ENCODE measurements at places on chromosomes 12 and 14.

DNA sequence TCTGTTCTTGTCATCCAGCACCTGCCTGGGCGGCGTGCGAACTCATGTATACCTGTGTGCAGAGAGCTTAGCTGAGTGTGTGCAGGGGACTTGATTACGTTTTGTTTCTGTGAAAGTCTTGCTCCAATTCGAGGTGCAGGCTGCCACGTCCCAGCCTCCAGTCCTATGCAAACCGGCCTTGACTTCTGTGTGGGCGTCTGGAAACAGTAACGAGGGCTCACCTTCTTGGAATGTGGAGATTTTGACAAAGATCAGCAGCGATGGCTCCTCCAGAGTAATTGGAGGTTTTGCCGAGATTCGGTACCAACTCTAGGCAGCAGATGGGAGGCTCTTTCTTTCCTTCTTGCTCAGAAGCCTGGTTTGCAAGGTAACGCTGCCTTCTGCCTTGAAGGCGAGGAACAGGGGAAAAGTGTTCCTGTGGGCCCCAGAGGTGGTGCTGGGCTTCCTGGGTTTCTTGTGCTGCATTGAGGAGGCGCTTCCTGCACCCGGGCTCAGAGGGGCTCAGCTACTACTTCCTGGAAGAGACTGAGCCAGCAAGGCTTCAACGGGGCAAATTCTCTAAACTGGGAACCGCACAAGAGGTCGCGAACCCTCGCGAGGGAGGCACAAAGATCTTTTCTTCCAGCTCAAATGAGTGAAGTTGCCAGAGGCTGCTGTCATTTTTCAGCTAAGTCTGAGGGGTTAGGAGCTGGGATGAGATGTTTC is 249.0 kb downstream of the AACS start:
- no peak for DNase-seq

DNA sequence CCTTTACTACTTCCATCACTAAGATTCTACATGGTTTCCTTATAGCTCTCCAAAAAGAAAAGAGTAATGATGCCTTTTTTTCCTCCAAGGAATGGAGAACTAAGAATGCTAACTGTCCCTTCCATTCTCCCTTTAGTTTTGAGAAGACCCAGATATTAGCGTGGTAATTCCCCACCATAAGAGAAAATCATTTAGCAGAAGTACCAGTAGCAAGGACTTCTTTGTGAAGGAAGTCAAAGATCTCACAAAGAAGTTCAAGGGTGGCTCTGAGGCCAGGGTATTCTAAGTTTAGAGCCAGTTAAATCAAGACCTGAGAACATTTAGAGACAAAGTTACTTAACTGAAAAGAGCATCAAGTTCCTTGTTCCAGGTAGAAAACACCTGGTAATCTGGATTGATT is 7.3 kb downstream of the USP15 start:
- DNase-seq, result no peak

DNA sequence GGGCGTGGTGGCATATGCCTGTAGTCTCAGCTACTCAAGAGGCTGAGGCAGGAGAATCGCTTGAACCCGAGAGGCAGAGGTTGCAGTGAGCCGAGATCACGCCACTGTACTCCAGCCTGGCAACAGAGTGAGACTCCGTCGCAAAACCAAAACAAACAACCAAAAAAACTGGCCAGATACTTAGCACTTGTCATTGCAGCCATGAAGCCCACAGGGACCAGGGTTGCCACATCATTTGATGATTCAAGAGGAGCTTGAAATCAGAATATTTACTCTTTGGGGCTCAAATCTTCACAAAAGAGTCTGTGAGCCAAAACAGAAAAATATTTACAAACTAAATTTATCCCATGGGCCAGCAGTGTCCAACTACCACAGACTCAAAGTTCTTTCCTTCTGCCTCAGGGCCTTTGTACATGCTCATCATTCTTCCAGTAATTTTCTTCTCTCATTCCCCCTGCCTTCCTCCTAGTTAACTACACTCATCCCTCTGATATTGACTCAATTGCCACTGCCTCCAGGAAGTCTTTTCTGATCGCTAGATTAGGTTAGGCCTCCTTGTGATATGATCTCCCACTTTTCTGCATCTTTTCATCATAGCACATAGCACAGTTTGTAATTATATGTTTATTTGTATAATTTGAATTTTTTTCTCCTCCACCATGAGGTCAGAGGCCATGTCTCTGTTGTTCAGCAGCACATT is 130.8 kb upstream of the PLEKHG7 start:
- DNase-seq, result no peak

GRCh38 chr14:103333754-103334643 is at the start of gene EIF5:
Gene EIF5, plus strand, starts transcription at chr14:103334237. Its CDS starts 1,624 bp downstream, at chr14:103335861.
- peak; percentile 99 for DNase-seq

DNA sequence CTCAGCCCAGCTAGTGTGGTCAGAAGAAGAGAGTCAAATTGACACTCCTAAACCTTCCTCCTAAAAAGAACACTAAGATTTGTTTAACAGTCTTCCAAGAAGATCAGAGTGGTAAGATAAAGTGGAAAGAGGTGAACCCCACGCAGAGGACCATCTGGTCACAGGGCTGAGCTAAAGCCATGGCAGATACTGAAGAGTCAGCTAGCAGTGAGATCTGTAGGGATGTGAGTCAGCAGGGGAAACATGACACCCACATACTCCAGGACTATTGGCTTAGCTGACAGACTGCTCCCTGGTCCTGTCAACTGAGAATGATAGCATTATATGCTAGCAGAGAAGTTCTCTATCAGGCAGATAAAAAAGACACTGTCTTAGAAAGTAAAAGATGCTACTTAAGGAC is 269.4 kb upstream of the ALG10 start:
- DNase-seq, result no peak

DNA sequence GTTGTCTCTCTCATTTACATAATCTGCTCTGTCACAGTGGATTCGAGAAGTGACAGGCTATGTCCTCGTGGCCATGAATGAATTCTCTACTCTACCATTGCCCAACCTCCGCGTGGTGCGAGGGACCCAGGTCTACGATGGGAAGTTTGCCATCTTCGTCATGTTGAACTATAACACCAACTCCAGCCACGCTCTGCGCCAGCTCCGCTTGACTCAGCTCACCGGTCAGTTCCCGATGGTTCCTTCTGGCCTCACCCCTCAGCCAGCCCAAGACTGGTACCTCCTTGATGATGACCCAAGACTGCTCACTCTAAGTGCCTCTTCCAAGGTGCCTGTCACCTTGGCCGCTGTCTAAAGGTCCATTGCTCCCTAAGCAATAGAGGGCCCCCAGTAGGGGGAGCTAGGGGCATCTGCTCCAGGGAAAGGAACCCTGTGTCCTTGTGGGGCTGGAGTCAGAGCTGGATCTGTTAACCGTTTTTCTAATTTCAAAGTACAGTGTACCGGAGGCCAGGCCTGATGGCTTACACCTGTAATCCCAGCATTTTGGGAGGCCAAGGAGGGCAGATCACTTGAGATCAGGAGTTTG is 5.1 kb downstream of the ERBB3 start:
- peak; percentile 21 for DNase-seq

DNA sequence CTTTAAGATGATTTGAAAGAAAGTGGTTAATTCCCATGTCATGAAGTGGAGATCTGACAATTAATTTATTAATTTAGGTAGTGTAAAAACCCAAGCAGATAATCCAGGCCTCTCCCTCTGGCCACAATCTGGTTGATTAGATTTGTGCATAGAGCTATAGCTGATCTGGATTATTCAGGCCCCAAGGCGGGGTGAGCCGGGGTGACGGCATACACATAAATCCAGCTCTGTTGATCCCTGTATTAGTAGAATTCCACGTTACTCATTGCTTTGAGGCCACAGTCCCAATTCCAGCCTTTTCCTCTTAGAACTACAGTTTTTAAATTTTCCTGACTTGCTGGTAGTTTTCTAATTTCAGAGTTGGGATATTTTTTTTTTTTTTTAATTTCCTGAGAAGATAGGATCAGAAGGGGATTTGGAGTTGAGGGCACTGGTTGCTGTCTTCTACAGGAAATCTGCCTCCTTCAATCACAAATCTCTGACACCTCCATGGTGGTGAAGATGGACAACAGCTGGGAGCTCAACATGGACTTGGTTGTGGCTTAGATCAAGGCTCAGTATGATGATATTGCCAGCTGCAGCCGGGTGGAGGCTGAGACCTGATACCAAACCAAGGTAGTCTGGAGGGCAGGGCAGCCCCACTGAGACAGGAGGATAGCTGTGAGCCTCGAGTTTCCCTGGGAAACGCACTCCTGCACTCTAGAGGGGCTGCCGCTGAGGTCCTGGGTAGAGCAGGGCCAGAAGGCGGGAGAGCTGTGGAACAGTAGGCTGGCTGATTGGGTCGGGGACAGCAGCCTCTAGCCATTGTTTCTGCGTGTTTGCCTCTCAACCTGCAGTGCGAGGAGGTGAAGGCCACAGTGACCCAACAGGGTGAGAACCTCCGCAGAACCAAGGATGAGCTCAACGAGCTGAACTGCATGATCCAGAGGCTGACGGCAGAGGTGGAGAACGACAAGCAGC is 19.4 kb downstream of the KRT85 start:
- no peak for DNase-seq

DNA sequence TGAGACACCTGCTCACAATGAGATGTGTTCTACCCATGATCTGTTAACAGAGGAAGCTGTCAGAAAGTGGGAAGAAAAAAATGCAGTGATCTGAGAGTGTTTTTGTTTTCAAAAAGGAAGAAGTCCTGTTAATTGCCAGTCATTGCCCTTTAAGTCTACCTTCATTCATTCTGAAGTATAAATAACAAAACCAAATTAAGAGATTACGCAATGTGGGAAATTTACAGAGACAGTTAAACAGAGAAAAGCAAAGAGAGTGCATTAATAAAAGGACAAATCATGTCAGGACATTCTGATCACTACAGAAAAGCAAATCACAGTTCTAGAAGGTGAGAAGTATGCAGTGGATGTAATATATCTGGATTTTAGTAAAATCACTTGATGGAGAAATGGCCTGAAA is 154.2 kb downstream of the NRXN3 start:
- DNase-seq, result no peak

DNA sequence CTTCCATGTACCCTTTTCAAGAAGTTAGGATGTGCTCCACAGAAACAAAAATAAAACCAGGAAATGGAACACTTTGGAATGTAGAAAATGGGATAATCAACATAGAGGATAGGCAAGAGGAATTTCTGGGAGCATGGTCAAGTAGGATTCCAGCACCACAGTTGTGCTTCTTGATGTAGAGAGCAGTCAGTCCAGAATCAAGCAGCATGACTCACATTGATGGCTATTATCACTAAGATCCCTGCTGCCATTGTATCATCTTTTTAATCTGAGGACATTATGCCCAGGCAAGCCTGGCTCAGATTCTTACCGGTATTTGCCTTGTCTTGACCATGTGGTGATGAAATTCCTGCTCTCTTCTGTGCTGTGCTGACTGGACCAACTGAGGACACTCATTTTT is 5.7 kb downstream of the ETFRF1 start:
- DNase-seq, result no peak

GRCh38 chr12:10957741-10958140 is 18.7 kb upstream of the TAS2R14 start:
- DNase-seq, result no peak

DNA sequence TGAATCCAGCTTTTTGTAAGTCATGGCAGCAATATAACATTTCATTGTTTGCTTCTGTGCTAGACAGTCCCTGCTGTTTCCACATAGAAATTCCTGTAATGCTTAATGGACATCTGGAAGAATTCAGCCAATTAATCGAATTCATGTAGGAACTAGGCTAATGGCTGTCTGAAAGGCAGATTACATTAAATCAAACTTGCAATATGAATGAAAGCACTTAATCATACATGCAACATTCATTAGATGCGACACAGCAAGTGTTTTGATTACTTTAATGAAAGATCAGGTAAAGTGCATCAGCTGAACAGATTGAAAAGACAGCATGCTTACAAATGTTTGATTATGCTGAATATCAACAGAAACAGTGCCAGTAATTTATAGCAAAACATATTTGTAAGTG is 24.1 kb upstream of the INSM2 start:
- DNase-seq, result no peak

GRCh38 chr14:51302295-51303030 is 62.4 kb downstream of the TMX1 start:
- no peak for DNase-seq

DNA sequence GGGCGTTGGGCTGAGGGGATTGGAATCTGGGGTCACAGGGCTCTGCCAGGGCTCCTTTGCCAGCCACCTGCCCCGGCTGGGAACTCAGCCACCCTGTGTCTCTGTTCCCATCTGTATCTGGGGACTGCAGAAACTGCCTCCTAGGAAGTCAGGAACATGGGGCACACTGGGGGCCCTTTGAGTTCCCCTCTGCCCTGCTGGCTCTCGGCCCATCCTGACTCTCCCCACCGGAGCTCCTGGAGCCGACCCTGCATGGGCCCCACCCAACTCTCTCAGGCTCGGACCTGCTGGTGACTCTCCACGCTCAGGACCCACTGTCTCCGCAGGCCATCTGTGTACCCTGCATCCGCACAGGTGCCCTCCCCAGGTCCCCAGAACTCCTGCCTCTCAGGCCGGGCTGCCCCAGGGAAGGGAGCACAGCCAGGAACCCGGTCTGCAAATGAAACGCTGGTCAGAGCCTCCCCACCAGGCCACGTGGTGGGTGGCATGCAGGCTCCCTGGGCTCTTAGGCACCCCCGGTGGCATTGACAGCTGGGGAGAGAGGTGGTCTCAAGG is 82.8 kb downstream of the KIF26A start:
- no peak for DNase-seq

DNA sequence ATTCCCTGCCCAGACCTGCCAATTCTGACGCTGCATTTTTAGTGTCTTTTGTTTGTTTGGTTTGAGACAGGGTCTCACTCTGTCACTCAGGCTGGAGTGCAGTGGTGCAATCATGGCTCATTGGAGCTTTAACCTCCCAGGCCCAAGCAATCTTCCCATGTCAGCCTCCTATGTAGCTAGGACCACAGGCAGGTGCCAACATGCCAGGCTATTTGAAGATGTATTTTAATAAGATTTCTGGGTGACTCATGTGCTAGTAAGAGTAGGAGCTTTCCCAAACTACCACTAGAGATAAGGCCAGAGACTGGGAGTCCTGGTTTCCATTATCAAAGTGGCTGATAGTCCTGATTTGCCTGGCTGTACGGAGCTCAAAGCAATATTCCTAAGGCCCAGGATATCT is 693.3 kb downstream of the MED13L start:
- DNase-seq, result no peak

DNA sequence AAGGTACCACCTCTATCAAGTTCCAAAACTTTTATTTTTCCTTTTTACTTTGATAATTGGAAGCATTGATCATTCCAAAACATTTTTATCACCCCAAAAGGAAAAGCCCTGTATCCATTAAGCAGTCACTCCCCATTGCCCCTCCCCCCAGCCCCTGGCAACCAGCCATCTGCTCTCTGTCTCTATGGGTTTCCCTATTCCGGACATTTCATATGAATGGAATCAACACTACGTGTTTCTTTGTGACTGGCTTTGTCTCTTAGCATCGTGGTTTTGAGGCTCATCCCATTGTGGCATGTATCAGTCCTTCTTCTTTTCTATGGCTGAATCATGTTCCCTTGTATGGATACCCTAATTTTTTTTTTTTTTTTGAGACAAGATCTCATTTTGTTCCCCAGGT is 18.0 kb upstream of the PHETA1 start:
- no peak for DNase-seq

DNA sequence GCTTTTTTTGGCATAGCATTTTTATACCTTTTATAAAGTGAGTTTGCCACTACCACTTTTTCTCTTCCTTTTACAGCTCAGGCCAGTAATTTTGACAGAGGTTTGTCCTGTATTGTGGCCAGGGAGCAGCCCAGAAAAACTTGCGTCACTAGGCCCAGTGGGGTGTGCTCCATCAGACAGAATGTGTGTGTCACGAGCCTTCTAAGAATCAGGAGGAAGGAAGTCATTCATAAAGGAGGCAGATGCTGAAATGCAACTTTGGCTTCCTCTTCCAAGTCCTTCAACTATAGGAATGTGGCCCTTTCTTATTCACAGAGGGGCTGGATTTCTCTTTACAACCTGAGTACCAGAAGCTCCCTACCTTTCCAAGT is 10.1 kb upstream of the RAB35 start:
- DNase-seq, result no peak

Measured in CD4-positive, alpha-beta T cell treated with Interleukin-21 for 1 hour (primary cell).